ENCODE measurements at places on chromosomes 6 and 20.

- DNase-seq: no peak
Observed at GRCh38 chr20:22404419-22405170, 179.8 kb downstream of the FOXA2 start.

DNA sequence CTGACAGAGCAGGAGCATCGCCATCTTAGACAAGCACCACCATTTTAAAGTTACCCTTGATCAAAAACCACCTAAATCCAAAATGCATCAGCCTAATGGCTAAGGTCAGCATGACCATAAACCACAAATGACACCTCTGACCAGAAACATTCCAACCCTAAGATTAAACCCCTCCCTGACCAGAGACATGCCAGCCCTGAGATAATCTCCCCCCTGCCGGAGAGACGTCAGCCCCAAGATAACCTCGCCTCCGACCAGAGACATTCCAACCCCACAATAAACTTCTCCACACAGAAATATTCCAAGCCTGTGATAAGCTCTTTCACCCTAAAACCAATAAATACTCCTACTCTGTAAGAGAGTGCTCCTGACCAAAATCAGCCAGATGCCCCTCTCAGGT, 53.5 kb downstream of the PXDC1 start:
- no peak for DNase-seq

GRCh38 chr6:112180095-112180820, 74.1 kb downstream of the LAMA4 start:
- peak; percentile 39 for DNase-seq

GRCh38 chr6:16136621-16137450, 8.0 kb downstream of the MYLIP start:
- DNase-seq: peak; percentile 41

DNA sequence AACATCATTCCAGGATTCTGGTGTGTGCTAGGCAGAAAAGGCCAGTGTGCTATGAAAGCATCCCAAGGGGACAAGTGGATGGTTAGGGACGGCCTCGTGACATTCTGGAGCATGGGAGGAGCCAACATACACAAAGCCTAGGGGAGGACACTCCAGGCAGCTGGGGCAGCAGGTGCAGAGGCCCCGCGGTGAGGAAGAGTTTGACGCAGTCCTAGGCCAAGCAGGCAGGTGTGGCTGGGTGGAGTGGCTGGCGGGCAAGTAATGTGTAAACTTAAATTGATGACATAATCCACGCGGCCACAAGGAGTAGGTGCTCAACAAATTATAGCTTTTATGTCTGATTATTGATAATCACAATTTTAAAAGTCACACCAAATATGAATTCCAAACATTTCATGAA, 93.6 kb downstream of the TMEM242 start:
- no peak for DNase-seq

GRCh38 chr6:111672761-111673450, 67.2 kb upstream of the TRAF3IP2 start:
- DNase-seq: no peak

DNA sequence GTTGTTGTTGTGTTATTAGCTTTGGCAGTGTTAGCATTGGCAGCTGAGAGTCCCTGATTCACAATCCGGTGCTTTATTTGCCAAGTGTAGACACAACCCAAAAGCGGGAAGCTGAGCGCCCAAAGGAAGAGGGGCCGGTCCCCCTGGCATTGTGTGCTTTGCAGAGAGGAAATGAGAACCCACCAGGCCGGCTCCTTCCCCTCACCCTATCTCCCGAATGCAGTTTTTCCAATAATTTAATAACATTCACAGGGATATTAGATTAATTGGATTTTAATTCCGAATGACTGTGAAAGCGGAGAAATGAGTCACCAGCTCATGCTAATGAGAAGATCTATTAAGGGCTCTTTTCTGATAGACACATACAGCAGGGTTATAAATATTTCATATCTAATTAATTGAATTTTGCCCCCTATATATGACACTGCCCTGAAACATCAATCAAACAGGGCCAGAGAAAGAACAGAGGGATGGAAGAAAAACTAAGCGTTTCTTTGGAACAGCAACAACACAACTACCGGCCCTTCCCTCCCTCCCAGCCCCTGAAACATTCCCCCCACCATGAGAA, 143.8 kb downstream of the MBOAT1 start:
- no peak for DNase-seq
